CD8-positive, alpha-beta memory T cell (primary cell): ENCODE measurements at places on chromosomes 11 and 22.

- DNase-seq, result no peak
Observed at GRCh38 chr22:17767233-17768065, 6.8 kb downstream of the BID start.

DNA sequence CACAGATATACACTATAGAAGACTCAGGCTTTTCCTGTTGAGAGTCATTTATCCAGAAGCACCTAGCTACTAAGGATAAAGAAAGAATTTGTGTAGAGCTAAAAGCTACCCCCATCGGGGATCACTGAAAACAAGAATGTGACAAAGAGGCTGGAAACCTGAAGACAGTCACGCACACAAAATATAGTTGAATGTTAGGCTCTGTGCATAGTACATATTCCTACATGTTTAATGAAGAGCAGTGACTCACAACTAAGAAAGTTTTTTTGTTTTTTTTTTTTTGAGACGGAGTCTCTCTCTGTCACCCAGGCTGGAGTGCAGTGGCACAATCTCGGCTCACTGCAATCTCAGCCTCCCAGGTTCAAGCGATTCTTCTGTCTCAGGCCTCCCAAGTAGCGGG is 8.4 kb downstream of the OR10V1 start:
- DNase-seq, result no peak

DNA sequence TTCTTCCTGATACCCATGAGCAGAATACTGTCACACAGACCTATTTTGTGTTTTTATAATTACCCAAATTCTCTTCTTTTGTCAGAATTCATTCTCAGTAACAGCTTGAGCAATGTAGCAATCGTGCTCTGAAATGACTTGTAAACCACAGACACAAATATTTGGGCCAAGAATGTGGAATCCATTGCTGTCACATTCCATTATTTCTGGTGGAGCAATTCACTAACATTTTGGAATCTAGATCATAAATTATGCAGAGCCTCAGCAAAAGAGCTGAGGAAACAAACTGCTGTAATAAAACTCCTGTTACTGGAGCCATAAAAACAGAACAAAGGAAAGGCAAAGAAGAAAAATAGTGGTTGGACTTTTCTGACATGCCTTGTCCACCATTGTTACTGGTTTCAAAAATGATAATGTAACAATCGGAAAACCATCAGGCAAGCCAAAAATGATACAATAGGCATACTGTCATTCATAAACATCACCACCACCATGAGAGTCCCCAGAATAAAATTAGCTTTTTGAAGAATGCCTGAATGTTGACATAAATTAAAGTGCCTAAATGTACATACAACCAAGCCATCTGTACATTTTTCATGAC is 223.4 kb upstream of the PITPNB start:
- no peak for DNase-seq

DNA sequence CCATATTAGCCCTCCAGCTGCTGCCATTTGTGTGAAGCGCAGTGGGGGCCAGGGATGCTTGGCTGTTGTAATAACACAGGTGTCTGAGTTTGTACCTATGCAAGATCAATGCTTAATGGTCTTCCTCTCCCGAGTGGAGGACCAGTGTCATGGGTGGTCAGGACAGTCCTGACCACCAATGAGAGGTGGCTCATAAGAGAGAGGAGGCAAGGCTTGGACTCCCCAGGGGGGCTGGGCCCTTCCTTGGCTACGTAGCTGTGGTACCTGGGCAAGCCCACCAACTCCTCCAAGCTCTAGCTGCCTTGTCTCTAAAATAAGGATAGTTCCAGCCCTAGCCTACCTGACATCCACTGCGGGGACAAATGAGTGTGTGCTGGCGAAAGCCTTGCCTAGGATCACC is 79.2 kb downstream of the OSBP2 start:
- DNase-seq, result no peak

DNA sequence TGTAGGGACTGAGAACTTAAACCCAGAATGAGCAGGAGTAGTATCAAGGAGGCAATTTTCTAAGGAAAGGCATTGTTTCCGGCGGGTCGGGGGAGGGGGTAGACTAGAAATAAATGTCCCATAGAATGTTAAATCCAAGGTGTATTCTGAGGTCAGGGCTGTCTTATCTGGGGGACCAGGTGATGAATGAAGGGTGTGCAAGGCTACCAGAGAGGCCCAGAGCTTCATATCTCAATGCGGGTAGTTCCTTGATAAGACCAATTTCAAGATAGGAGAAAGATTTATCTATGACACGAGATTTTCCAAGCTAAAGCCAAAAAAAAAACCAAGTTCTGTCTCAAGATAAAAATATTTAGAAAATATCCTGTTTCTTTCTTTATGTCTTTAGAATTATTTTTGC is 8.3 kb upstream of the RCE1 start:
- no peak for DNase-seq
